Activated CD4-positive, alpha-beta memory T cell treated with anti-CD3 and anti-CD28 coated beads for 36 hours (primary cell): ENCODE measurements at places on chromosomes 7 and 10. TPM values are rescaled to one million over a fixed set of nuclear protein-coding genes. Genes with fewer than 3 reads are reported as not detected.

- no peak for DNase-seq
Measured at GRCh38 chr10:102962951-102963755, 45.1 kb downstream of the CNNM2 start.

DNA sequence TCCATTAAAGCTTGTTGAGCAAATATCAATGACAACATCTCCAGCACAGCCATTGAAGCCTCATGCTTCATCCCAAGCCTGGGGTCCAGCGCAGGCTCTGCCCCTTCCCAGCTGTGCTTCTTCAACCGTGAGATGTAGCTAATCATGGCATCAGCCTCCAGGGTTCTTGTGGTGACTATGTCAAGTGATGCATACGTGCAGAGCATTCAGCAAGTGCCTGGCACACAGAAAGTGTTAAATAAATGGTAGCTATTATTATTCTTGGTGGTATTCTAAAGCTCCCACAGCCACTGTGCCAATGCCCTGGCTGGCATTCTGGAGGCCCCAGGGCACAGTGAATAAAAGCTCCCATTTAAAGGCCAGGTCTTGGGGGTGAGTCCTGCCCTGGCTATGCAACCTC is 146.6 kb downstream of the WDR11 start:
- DNase-seq, result no peak

DNA sequence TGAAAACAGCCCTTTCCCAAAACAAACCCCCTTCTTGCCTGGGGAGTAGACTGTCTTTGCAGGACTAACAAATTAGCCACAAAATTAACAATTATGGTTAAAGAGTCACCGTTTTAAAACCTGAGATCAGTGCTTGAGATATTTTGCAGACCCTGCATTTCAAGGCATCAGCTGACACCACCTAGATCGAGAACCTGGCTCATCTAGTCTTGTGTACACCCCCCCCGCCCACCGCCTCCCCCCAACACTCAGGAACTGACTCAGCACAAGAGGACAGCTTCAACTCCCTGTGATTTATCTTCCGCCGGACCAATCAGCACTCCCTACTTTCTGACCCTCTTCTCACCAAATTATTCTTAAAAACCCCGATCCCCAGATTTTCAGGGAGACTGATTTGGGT is 737.1 kb downstream of the PHTF2 start:
- DNase-seq, result no peak

- DNase-seq, result peak; percentile 5
Measured at GRCh38 chr7:157521061-157521731, 184.4 kb downstream of the DNAJB6 start.

- no peak for DNase-seq
Measured at GRCh38 chr10:35852721-35853120, 210.6 kb upstream of the FZD8 start.

DNA sequence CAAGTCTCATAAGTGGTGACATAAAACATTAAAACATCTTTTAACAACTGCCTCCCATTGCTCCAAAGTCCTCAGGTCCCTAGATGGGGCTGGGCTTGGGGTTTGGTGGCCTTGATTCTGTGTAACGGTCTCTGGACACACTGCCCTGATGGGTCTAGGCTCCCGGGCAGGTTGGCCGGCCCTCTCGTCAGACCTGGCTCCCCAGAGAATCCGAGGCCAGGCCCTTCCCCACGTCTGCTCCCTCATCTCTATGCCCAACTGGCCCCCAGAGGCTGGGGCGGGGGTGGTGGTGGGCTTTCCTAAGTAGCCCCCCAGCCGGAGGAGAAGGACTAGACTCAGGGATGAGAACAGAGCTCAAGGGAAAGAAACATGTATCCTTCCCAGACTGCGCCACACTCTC is 31.5 kb upstream of the EFCAB10 start:
- no peak for DNase-seq

- peak; percentile 20 for DNase-seq
Measured at GRCh38 chr10:77405771-77406241, 231.8 kb downstream of the KCNMA1 start.

GRCh38 chr10:54797636-54798321 is 3.3 kb downstream of the PCDH15 start:
- no peak for DNase-seq

GRCh38 chr10:132596742-132597279 is 59.2 kb downstream of the INPP5A start:
- no peak for DNase-seq

DNA sequence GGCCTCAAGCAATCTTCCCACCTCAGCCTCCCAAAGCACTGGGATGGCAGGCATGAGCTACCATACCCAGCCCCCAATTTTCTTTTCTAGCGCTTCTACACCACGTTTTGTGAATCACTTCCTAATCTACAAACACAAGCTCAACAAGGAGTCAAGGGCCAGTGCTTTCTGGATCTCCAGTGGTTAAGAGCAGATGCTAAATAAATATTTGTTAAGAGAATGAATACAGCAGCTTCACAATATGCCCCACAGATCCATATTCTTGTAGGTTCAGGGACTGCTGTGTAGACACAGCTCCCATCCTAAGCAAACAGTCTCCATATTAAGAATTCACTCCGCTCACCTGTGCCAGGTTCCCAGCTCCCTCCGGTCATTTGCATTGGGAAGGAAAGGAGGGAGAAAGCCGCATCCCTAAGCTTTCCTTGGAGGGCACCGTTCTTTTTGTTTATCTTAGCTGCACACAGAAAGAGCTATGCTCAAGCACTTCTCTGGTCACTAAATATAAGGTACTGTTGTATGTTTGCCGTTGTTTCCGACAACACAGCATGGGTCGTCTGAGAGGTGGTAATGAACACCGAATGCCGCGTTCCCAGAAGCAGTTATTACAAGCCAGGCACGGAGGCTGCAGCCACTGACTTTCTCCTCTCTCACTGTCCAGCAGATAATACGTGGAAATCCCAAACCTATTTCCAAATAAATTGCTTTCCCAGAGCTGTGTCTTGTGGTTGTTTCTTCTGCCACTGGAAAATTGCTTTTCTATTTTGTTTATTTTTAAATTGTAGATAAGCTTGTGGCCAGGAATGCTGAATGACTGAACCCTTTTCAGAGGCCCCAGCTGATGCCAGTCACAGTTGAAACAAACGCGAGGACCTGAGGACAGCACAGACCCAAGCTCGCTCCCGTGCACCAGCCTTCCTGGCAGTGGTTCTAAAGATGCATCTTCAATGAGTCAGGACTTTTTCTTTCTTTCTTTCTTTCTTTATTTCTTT is 217.1 kb downstream of the PRPF18 start:
- no peak for DNase-seq

- DNase-seq, result no peak
Measured at GRCh38 chr10:6175329-6176055, 27.2 kb upstream of the PFKFB3 start.

DNA sequence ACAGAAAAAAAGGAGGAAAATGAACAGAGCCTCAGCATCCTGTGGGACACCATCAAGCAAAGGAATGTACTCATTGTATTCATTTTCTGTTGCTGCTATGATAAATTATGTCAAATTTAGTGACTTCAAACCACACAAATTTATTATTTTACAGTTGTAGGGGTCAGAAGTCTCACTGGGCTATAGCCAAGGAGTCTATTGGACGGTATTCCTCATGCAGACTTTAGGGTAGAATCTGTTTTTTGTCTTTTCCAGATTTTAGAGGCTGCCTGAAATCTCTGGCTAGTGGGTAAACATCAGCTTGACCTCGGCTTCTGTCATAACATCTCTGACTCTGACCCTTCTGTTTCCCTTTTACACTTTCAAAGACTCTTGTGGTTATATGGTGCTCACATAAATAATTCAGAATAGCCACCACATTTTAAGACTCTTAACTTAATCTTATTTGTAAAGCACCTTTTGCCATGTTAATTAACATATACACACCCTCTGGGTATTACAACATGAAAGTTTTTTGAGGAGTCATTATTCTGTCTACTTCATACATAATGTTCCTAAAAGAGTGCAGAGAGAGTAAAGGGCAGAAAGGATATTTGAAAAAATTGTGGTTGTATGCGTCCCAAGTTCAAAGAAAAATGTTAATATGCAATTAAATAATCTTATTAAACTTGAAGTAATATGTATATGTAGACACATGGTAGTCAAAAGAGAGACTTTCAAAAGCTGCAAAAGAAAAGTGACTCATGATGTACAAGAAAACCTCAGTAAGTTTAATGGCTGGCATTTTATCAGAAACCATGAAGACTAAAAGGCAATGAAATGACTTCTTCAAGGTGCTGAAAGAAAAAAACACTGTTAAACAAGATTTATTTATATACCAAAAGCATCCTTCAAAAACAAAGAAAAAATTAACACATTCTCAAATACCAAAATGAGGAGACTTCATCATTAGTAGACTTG is 70.8 kb upstream of the MEOX2 start:
- DNase-seq, result no peak

- no peak for DNase-seq
Measured at GRCh38 chr7:127821146-127821545, 169.2 kb downstream of the SND1 start.

GRCh38 chr7:17033245-17033644 is 151.5 kb upstream of the AGR3 start:
- DNase-seq, result no peak

DNA sequence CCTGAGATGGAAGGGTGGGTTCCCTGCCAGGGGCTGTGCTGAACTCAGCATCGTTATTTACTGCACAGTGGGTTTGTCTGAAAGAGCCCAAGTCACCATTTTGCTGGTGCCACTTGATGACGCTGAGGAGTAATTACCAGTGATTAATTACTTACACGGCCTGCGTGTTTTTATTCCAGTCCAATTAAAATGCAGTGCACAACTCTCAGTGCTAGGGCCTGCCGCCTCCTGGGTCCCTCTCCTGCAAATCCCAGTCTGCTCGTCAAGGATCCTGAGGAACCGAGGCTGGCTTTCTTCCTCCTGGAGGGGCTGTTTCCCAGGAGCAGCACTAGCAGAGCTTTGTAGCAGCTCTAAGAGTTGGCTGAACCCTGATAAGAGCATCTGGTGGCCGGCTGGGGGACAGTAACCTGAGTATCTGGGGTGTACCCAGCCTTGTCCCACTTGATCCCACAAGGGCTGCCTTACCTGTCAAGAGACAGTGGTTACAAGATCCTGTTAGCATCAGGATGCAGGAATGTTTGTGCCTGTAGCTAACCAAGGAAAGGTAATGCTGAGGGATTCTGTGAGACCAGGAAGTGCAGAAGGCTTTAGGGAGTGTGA is 45.1 kb upstream of the LRRC4 start:
- DNase-seq, result no peak

GRCh38 chr10:32446536-32447406 is 831 bp downstream of the CCDC7 start:
- no peak for DNase-seq

- no peak for DNase-seq
Measured at GRCh38 chr7:15016766-15017165, 114.2 kb upstream of the DGKB start.

- no peak for DNase-seq
Measured at GRCh38 chr10:46318799-46319198, 32.0 kb downstream of the ANTXRL start.

DNA sequence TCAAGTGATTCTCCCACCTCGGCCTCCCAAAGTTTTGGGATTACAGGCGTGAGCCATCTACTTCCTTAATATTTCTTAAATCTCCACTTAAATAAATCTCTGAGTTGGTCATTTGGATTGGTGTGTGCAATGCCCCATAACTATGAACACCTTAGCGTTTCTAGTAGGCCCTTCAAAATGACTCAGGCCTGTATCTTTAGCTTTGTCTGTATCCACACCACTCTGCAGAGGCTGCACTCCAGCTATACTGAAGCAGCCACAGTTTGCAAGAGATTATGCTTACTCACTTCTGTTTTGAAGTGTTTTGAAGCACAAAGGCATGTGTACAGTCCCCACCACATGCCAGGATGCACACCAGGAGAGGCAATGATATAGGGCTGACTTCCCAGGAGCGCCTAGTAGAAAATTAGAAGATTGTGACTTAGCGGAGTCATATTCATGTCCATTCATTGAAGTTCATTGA is 2.4 kb upstream of the ST7 start:
- no peak for DNase-seq

Gene TMEM229A
- total RNA-seq, result not detected

Gene DYNC1I1
- total RNA-seq, result not detected

Gene VAX1
- not detected for total RNA-seq

Gene SPDYE5
- total RNA-seq, result not detected

Gene CCDC71L
- total RNA-seq, result 35.0 TPM

Gene GBX1
- not detected for total RNA-seq

Gene PLXDC2
- not detected for total RNA-seq

Gene SEMA3A
- 0.59 TPM for total RNA-seq

Gene TCAF2
- 32.7 TPM for total RNA-seq

Gene CPVL
- not detected for total RNA-seq
